Osteoblast (primary cell): ENCODE measurements at places on chromosomes 12 and 14. TPM values are rescaled to one million over a fixed set of nuclear protein-coding genes. Genes with fewer than 3 reads are reported as not detected.

DNA sequence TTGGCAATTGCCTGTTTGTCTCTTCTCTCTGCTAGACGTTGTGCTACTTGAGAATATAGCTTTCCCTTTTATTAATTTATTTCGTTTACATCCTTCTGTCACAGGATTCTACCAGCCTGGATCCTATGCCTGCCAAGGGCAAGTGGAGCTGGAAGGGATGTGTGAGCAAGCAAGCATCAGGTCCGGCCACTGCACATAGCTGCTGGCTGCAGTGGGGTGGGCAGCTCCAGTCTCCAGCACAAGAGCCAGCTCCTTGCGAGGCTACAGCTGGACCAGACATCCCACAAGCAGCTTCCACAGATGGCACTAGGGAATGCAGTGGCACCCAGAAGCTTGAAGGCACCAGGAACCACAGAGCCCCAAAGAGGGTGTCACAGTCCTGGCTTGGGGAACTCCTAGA lies 225.0 kb downstream of the KCNC2 start:
- no peak for DNase-seq
- H3K27me3 ChIP-seq: no peaks in the 10 kb centered on the region
- no peak overlapping the region for H3K4me3 ChIP-seq
- no peak overlapping the region for H3K27ac ChIP-seq
- H3K4me1 ChIP-seq: no peaks in the 10 kb centered on the region

The SYNE2 gene
- total RNA-seq: 8.0 and 10.1 TPM in 2 replicates

GRCh38 chr14:99976681-99977080 lies 88.5 kb upstream of the EVL start:
- H3K4me3 ChIP-seq: no peak overlapping the region
- H3K27ac ChIP-seq: no peak overlapping the region
- H3K27me3 ChIP-seq: no peaks in the 10 kb centered on the region
- DNase-seq: no peak
- H3K4me1 ChIP-seq: no peaks in the 10 kb centered on the region
- no peaks in the 10 kb centered on the region for H3K36me3 ChIP-seq

GRCh38 chr14:53538316-53538881 lies 385.3 kb upstream of the DDHD1 start:
- H3K4me1 ChIP-seq: peaks cover 8% of the 10 kb centered on the region
- no peaks in the 10 kb centered on the region for H3K36me3 ChIP-seq
- H3K27me3 ChIP-seq: no peaks in the 10 kb centered on the region
- no peak overlapping the region for H3K27ac ChIP-seq
- DNase-seq: no peak

The PNN gene
- 11.5 and 13.4 TPM in 2 replicates for total RNA-seq

GRCh38 chr14:42228611-42229010 lies 621.9 kb downstream of the LRFN5 start:
- peaks cover 6% of the 10 kb centered on the region for H3K4me1 ChIP-seq
- no peak overlapping the region for H3K27ac ChIP-seq
- DNase-seq: no peak
- no peaks in the 10 kb centered on the region for H3K27me3 ChIP-seq
- no peak overlapping the region for H3K4me3 ChIP-seq
- no peaks in the 10 kb centered on the region for H3K36me3 ChIP-seq

GRCh38 chr12:53050426-53051057 lies 677 bp downstream of the TNS2 start:
- peak overlapping the region; percentile 79 for H3K4me3 ChIP-seq
- no peaks in the 10 kb centered on the region for H3K27me3 ChIP-seq
- DNase-seq: peak; percentile 73
- H3K27ac ChIP-seq: peak overlapping the region; percentile 30

The ACOT6 gene
- total RNA-seq: not detected in 2 replicates

DNA sequence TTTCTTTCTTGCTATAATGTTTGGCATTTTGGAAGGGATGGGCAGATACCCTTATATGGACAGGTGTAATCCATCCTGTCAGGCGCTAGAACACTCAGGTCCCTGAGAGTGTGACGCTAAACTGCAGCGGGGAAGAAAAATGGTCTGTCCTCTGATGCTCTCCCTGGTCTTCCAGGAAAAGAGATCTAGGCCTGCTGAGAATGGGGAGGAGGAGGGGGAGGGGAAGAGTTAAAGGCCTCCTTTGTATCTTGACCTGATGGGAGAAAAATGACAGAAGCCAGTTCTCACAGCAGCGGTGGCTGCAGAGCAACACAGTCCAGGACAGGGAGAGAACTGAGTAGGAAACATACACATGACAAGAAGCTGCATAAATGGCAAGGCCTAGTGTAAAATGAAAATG lies 61.1 kb downstream of the RPS6KA5 start:
- H3K4me3 ChIP-seq: no peak overlapping the region
- no peaks in the 10 kb centered on the region for H3K36me3 ChIP-seq
- DNase-seq: no peak

- H3K4me3 ChIP-seq: no peak overlapping the region
- H3K27ac ChIP-seq: no peak overlapping the region
- H3K27me3 ChIP-seq: no peaks in the 10 kb centered on the region
- no peak for DNase-seq
- H3K4me1 ChIP-seq: no peaks in the 10 kb centered on the region
These were observed 42.7 kb downstream of the GPHB5 start for GRCh38 chr14:63276016-63276415.

DNA sequence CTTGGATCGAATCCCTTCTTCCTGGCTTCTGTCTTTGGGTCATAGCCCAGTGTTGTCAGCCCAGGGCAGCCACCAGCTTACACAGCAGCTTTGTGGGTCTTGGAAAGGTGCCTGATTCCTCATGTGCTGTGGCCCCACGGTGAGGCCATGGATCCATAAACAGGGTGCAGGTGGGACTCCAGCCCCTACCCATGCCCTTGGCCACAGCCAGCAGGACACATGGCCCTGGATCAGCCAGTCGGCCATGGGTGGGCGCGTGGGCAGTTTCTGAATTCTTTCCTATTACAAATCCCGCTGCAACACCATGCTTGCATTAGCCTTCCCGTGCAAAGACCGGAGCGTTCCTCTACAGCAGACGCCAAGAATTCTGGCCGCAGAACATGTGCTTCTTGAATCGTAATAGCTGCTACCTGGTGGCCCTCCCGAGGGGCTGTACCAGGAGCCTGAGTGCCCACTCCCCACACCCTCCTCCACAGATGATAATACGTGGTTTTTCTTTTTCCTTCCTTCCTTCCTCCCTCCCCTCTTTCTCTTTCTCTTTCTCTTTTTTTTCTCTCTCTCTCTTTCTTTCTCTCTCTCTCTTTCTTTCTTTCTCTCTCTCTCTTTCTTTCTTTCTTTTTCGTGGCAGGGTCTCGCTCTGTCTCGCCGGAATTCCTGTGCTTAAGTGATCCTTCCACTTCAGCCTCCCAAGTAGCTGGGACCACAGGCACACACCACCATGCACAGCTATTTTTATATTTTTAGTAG lies 2.9 kb upstream of the MMP17 start:
- peaks cover 7% of the 10 kb centered on the region for H3K4me1 ChIP-seq
- peak; percentile 90 for DNase-seq
- no peaks in the 10 kb centered on the region for H3K36me3 ChIP-seq
- H3K4me3 ChIP-seq: peak overlapping the region; percentile 56

DNA sequence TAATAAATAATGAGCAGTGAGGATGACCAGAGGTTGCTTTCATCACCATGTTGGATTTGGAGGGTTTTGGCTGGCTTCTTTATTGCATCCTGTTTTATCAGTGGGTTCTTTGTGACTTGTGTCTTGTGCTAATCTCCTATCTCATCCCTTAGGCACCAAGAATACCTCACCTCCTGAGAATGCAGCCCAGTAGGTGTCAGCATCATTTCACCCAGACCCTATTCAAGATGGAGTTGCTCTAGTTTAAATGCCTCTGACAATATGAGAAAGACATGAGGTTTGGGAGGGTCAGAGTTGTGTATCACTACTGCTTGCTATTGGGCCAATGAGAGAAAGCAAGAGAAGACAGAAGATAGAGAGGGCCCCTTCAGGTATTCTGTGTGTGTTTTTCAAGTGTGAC lies 592.2 kb downstream of the ETNK1 start:
- H3K4me3 ChIP-seq: no peak overlapping the region
- DNase-seq: no peak
- H3K27ac ChIP-seq: no peak overlapping the region
- H3K36me3 ChIP-seq: no peaks in the 10 kb centered on the region
- no peaks in the 10 kb centered on the region for H3K27me3 ChIP-seq

DNA sequence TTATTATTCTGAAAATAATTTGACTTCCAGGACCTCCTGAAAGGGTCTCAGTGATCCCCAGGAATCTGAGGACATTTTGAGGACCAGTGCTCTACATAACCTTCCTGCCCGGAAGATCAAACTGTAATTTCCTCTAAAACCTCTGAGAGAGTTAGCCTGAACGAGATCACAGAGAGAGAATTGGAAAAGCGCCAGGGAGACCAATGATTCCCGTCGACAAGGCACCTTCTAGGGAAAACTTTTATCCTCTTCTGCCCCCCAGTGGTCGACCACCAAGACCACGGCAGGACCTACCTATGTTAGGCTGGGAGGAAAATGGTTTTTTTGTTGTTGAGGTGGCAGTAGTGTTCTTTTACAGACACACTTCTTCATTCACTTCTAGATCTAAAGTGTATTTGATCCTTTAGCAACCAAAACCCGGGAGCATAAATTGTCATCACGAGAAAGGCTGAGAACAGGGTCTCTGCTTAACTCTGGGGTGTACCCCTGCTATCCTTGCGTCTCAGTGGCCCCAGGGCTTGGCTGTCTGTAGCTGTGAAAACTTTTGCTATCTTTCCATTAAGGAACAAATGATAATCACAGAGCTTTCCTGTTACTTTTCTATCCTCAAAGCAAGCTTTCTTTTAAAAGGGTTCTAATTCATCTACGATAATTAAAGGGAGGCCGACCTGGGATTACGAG lies 62.9 kb upstream of the NID2 start:
- H3K27ac ChIP-seq: no peak overlapping the region
- no peak overlapping the region for H3K4me3 ChIP-seq
- H3K36me3 ChIP-seq: no peaks in the 10 kb centered on the region
- peak; percentile 97 for DNase-seq
- H3K4me1 ChIP-seq: peaks cover 3% of the 10 kb centered on the region

DNA sequence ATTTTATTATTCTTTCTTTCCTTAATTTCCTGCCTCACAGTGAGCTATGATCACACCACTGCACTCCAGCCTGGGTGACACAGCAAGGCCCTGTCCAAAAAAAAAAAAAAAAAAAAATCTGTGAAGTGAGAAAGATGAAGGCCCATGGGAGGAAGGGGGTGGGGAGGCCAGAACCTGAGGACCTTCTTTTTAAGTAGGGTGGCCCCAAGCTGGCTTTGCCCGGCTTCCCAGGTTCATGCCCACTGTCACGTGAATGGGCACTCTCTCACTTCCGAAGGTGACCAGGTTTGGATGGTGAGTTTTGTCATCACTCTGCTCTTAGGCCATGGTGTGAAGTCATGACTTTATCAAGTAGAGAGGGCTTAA lies 82.3 kb downstream of the TNFAIP2 start:
- DNase-seq: no peak
- peaks cover 3% of the 10 kb centered on the region for H3K4me1 ChIP-seq
- H3K27me3 ChIP-seq: peaks cover 32% of the 10 kb centered on the region
- no peaks in the 10 kb centered on the region for H3K36me3 ChIP-seq

GRCh38 chr12:88951177-88951576 lies 370.9 kb upstream of the KITLG start:
- no peak for DNase-seq
- peaks cover 22% of the 10 kb centered on the region for H3K4me1 ChIP-seq
- H3K36me3 ChIP-seq: no peaks in the 10 kb centered on the region
- no peak overlapping the region for H3K4me3 ChIP-seq
- no peaks in the 10 kb centered on the region for H3K27me3 ChIP-seq

GRCh38 chr14:69979882-69980281 lies 100.7 kb downstream of the SMOC1 start:
- no peaks in the 10 kb centered on the region for H3K27me3 ChIP-seq
- H3K36me3 ChIP-seq: no peaks in the 10 kb centered on the region
- no peak overlapping the region for H3K4me3 ChIP-seq
- DNase-seq: no peak

GRCh38 chr14:32426586-32427388 lies 97.7 kb downstream of the AKAP6 start:
- no peak overlapping the region for H3K4me3 ChIP-seq
- peaks cover 6% of the 10 kb centered on the region for H3K4me1 ChIP-seq
- H3K27me3 ChIP-seq: no peaks in the 10 kb centered on the region
- H3K27ac ChIP-seq: no peak overlapping the region

DNA sequence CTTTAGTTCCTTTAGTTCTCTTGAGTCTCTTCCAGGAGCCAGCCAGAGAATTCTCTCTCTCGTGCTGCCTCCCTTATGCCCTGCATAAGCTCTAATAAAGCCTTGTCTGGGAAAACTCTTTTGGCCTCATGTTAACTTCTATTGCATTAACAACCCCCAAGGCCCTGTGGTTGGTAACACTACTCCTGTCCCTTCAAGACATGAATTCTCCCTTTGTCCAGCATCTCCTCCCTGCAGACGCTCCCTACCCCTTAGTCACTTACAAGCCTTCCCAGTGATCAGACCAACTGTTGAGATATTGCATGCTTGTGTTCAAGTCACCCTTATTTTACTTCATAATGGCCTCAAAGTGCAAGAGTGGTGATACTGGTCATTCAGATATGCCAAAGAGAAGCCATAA lies 12.1 kb downstream of the LTBR start:
- H3K27ac ChIP-seq: no peak overlapping the region
- no peaks in the 10 kb centered on the region for H3K4me1 ChIP-seq
- no peaks in the 10 kb centered on the region for H3K27me3 ChIP-seq
- no peak for DNase-seq
- no peak overlapping the region for H3K4me3 ChIP-seq

- H3K36me3 ChIP-seq: no peaks in the 10 kb centered on the region
- H3K27ac ChIP-seq: no peak overlapping the region
- H3K4me3 ChIP-seq: no peak overlapping the region
- H3K27me3 ChIP-seq: no peaks in the 10 kb centered on the region
These were observed 418.5 kb downstream of the TMEM121 start for GRCh38 chr14:105944632-105945610.

GRCh38 chr12:71780237-71780822 lies 25.7 kb downstream of the RAB21 start:
- H3K4me3 ChIP-seq: no peak overlapping the region
- H3K27ac ChIP-seq: no peak overlapping the region
- H3K4me1 ChIP-seq: no peaks in the 10 kb centered on the region

- H3K36me3 ChIP-seq: no peaks in the 10 kb centered on the region
- H3K27me3 ChIP-seq: no peaks in the 10 kb centered on the region
- no peak overlapping the region for H3K4me3 ChIP-seq
These were observed 38.9 kb downstream of the FOXN3 start for GRCh38 chr14:89378119-89378518.

- no peak overlapping the region for H3K27ac ChIP-seq
- no peak overlapping the region for H3K4me3 ChIP-seq
- no peaks in the 10 kb centered on the region for H3K36me3 ChIP-seq
- no peaks in the 10 kb centered on the region for H3K4me1 ChIP-seq
These were observed 18.5 kb upstream of the FKBP4 start for GRCh38 chr12:2776129-2776806.

- H3K27ac ChIP-seq: no peak overlapping the region
- peaks cover 11% of the 10 kb centered on the region for H3K4me1 ChIP-seq
- DNase-seq: peak; percentile 45
- no peaks in the 10 kb centered on the region for H3K27me3 ChIP-seq
- H3K36me3 ChIP-seq: no peaks in the 10 kb centered on the region
- H3K4me3 ChIP-seq: no peak overlapping the region
These were observed 444.2 kb downstream of the SNAPC1 start for GRCh38 chr14:62206456-62206855.

The TTC6 gene
- under 0.01 TPM in 2 replicates for total RNA-seq
